ENCODE measurements at places on chromosomes 4 and X.
A peak's percentile ranks its signal among the peaks of the same experiment; 100 is the strongest.

- no peaks in the 10 kb centered on the region for H3K27me3 ChIP-seq
- no peaks in the 10 kb centered on the region for H3K4me1 ChIP-seq
- no peak for DNase-seq
Measured at GRCh38 chr4:119897260-119897659, 169.4 kb downstream of the MAD2L1 start.

DNA sequence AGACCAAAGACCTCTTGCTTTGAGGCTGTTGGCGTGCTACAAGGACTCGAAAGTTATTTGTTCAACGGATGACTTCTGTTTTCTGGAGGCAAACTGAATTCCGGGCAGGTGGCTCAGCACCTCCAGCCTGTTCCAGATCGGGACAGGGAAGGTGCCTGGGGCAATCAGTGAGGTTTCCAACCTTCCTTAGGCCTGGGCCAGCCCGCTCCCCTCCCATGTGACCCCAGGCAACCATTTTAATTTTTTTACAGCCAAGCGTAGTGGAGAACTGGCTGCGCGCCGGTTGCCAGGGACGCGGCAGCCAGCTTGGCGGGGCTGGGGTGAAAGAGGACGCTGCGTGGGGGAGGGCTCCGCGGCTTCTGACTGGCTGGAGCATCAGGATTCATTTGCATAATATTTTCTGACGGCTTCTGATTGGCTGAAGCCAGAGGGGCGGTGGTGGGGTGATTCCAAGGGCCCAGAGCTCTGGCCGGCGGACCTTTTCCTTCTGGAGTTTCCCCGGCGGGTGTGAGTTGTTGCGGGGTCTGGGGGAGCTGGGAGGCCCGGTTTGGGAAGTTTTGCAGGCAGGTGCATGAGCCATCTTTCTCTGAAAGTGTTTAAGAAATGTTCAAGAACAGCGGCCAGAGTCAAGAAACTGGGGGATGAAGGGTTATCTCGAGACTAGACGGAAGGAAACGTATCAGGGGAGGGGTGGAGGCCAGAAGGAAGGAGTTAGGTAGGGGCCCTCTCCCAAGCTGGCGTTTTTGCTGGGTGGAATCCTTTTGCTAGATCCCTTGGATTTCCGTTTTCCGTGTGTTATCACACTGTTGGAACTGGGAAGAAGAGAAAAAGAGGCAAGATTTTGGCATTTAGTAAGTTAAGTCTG is at the start of gene MID1IP1:
TSS of gene MID1IP1 (plus strand) at position 479 of the 865 bp plus-strand sequence. CDS start 3,488 bp downstream, outside the sequence.
- no peaks in the 10 kb centered on the region for H3K4me1 ChIP-seq
- peak within 1 kb of the TSS; percentile 65 for H3K4me3 ChIP-seq
- DNase-seq, result peak; percentile 69
- H3K27ac ChIP-seq, result peak within 1 kb of the TSS; percentile 70

- H3K27me3 ChIP-seq, result no peaks in the 10 kb centered on the region
- H3K36me3 ChIP-seq, result no peaks in the 10 kb centered on the region
- H3K4me1 ChIP-seq, result no peaks in the 10 kb centered on the region
Measured at GRCh38 chr4:22688236-22688635, 4.5 kb upstream of the GBA3 start.

DNA sequence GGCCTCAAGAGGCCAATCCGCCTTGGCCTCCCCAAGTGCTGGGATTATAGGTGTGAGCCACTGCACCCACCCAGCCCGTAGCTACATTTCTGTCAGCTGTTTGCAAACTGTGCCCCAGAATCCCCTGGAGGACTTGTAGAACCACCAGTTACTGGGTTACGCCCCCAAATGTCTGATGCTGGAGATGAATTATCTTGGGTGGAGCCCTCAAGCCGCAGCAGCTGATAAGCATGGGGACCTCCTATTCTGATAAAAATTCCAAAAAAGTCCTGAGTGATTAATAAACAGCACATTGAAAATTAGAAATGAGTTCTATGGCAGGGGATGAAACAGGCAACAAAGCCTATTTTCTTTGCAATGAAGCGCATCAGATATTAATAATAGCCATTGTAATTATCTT is 105.0 kb downstream of the PTTG2 start:
- H3K4me1 ChIP-seq, result no peaks in the 10 kb centered on the region
- DNase-seq, result no peak
- no peak overlapping the region for H3K27ac ChIP-seq
- H3K36me3 ChIP-seq, result no peaks in the 10 kb centered on the region
- no peaks in the 10 kb centered on the region for H3K27me3 ChIP-seq

GRCh38 chrX:6681521-6682145 is 146.7 kb upstream of the VCX3A start:
- H3K4me1 ChIP-seq, result no peaks in the 10 kb centered on the region
- no peaks in the 10 kb centered on the region for H3K36me3 ChIP-seq
- no peak overlapping the region for H3K27ac ChIP-seq
- H3K4me3 ChIP-seq, result no peak overlapping the region
- no peak for DNase-seq

GRCh38 chrX:16212024-16212423 is 44.7 kb downstream of the MAGEB17 start:
- DNase-seq, result no peak
- no peaks in the 10 kb centered on the region for H3K27me3 ChIP-seq
- no peak overlapping the region for H3K4me3 ChIP-seq
- peaks cover 16% of the 10 kb centered on the region for H3K4me1 ChIP-seq
- no peak overlapping the region for H3K27ac ChIP-seq
- no peaks in the 10 kb centered on the region for H3K36me3 ChIP-seq

DNA sequence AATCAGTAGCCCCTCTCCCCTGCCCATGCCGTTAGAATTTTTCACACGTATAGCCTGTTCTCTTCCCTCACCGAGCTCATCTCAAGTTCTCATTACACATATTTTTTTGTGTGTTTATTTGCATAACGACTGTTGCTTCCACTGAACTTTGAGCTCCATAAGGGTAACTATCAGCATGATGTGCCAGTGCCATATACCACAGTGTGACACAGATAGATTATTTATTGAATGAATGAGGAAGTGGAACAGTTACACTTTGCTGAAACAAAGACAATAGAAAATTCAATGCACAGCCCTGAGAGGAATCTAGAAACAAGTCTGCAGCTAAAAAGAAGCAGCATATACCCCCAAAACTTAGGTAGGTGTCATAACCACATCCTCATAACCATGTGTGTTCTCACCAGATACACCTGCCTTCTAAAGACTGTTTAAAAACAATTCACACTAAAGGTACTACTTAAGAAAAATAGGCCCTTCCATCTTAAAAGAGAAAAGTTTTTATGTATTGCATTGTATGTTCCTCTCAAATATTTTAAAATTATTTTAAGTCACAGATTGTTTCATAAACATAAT is 389.9 kb downstream of the PACRGL start:
- H3K4me1 ChIP-seq, result no peaks in the 10 kb centered on the region
- no peak overlapping the region for H3K4me3 ChIP-seq
- no peaks in the 10 kb centered on the region for H3K36me3 ChIP-seq
- H3K27me3 ChIP-seq, result no peaks in the 10 kb centered on the region
- DNase-seq, result no peak

GRCh38 chr4:73822389-73822788 is 14.1 kb upstream of the CXCL6 start:
- no peak overlapping the region for H3K27ac ChIP-seq
- no peaks in the 10 kb centered on the region for H3K27me3 ChIP-seq
- no peaks in the 10 kb centered on the region for H3K4me1 ChIP-seq
- no peak for DNase-seq

DNA sequence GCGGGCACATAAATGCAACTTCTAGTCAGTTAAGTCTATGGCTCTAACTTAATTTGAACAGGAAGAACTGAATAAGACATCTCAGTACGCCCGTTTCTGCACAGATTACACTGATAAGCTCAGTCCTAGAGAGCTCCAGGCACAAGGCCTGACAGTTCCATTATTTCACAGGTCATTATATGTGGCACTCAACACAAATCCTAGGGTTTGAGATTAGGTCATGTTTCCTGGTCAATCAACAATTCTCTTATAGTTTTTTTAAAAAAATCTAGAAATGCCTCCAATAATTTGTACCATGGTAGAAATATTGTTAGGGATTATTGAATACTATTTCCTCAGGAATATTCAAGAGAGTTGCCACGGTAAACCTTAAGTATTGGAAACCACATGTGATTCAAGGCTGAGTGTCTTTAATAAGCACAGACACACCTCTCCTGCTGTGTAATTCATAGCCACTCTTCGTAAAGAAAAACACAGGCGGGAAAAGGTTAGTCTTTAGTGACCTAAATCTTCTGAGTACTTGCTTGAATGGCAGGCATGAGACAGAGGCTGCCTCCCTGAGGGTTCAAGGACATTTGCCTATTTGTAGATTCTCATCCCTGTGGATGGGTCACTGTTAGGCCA is 342.9 kb upstream of the ADGRL3 start:
- H3K27ac ChIP-seq, result no peak overlapping the region
- H3K27me3 ChIP-seq, result no peaks in the 10 kb centered on the region
- H3K4me1 ChIP-seq, result no peaks in the 10 kb centered on the region
- H3K4me3 ChIP-seq, result no peak overlapping the region
- H3K36me3 ChIP-seq, result no peaks in the 10 kb centered on the region
- DNase-seq, result no peak

- H3K4me1 ChIP-seq, result no peaks in the 10 kb centered on the region
- no peaks in the 10 kb centered on the region for H3K36me3 ChIP-seq
- no peak for DNase-seq
- no peak overlapping the region for H3K4me3 ChIP-seq
- no peaks in the 10 kb centered on the region for H3K27me3 ChIP-seq
Measured at GRCh38 chr4:47513461-47513860, 28.4 kb downstream of the ATP10D start.

- DNase-seq, result no peak
- no peaks in the 10 kb centered on the region for H3K36me3 ChIP-seq
- H3K27me3 ChIP-seq, result no peaks in the 10 kb centered on the region
- H3K4me3 ChIP-seq, result no peak overlapping the region
- no peaks in the 10 kb centered on the region for H3K4me1 ChIP-seq
Measured at GRCh38 chrX:65392284-65392683, 142.3 kb downstream of the LAS1L start.

GRCh38 chr4:102826105-102826889 is 1.1 kb downstream of the UBE2D3 start:
- H3K27me3 ChIP-seq, result no peaks in the 10 kb centered on the region
- peaks cover 32% of the 10 kb centered on the region for H3K36me3 ChIP-seq
- peaks cover 12% of the 10 kb centered on the region for H3K4me1 ChIP-seq
- no peak for DNase-seq

DNA sequence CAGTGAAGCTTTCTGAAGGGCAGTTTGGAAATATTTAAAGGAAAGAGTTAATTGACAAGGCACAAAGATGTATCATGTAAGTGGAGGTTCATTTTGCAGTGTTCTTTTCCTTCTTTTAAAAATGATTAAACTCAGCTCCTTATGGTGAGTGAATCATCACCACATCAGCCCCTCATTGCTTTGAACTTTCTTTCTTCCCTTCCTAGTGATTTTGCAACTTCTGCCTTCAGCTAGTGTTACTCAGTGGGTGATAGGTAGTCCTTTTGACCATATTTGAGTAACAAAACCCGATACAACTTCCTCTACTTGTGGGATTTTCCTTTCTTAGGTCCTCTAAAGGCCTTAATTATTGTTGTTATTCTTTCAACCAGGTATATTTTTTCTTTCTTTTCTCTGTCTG is 8.2 kb downstream of the ZCCHC4 start:
- H3K27ac ChIP-seq, result no peak overlapping the region
- no peaks in the 10 kb centered on the region for H3K27me3 ChIP-seq
- H3K4me3 ChIP-seq, result no peak overlapping the region

- no peak for DNase-seq
- no peak overlapping the region for H3K27ac ChIP-seq
- peaks cover 74% of the 10 kb centered on the region for H3K36me3 ChIP-seq
- H3K27me3 ChIP-seq, result no peaks in the 10 kb centered on the region
- no peak overlapping the region for H3K4me3 ChIP-seq
Measured at GRCh38 chr4:55116450-55116849, 8.9 kb downstream of the KDR start.

DNA sequence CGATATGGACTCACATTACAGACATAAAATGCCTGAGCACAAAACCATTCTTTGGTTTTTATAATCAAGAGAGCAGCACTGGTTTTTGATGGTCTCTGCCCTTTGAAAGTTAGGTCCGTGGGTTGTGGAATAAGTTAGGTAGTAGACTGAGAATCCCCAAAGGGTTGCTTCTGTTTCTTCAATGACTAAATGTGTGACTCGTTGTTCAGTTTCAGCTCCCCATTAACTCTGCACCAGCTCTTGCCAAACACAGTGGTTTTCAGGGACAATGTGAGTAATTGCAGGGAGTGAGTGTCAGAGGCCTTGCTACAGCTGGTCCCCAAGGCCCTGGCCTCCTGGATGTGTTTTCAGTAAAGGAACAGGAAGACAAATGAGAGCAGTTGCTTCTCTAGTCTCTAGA is 24.8 kb downstream of the SMIM20 start:
- H3K4me3 ChIP-seq, result no peak overlapping the region
- H3K36me3 ChIP-seq, result no peaks in the 10 kb centered on the region
- DNase-seq, result no peak
- H3K27ac ChIP-seq, result no peak overlapping the region
- no peaks in the 10 kb centered on the region for H3K27me3 ChIP-seq
- H3K4me1 ChIP-seq, result no peaks in the 10 kb centered on the region

GRCh38 chr4:128387600-128388351 is 100.2 kb upstream of the PGRMC2 start:
- no peak overlapping the region for H3K4me3 ChIP-seq
- DNase-seq, result no peak
- H3K4me1 ChIP-seq, result no peaks in the 10 kb centered on the region
- no peak overlapping the region for H3K27ac ChIP-seq
- no peaks in the 10 kb centered on the region for H3K36me3 ChIP-seq

DNA sequence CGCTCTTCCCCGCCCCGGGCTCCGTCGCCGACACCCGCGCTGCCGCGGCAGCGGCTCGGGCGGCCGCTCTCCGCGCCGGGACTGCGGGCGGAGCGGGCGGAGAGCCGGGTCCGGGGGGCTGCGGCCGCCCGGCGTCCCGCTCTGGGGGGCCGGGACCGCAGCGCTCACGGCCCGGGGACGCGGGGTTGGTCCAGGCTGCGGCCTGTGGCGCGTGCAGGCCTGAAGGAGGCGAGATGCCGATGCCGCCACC is 492 bp downstream of the GALNT7 start:
- H3K4me1 ChIP-seq, result peaks cover 19% of the 10 kb centered on the region
- peak overlapping the region; percentile 75 for H3K27ac ChIP-seq
- peak; percentile 72 for DNase-seq
- H3K27me3 ChIP-seq, result no peaks in the 10 kb centered on the region

GRCh38 chr4:40241941-40242340 is 45.1 kb downstream of the RHOH start:
- no peaks in the 10 kb centered on the region for H3K4me1 ChIP-seq
- H3K4me3 ChIP-seq, result no peak overlapping the region
- no peak for DNase-seq
- no peaks in the 10 kb centered on the region for H3K36me3 ChIP-seq
- H3K27ac ChIP-seq, result no peak overlapping the region
- no peaks in the 10 kb centered on the region for H3K27me3 ChIP-seq

DNA sequence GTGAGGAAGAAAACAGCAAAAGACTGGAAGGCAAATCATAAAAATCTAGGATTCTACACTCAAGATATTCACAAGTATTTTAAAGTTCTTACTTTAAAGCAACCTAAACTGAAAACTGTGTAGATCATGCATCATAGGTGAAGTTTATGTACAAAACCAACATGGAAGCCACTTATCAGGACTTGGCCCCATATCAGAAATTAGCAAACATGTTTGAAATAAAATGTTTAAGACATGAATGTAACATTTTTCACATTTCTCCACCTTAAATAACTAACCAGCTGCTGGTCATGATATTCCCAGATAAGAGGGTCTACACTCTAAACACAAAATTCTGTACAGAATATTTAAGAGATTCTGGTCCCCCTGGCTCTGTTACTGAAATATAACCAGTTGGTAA is 38.5 kb downstream of the APBB2 start:
- H3K4me3 ChIP-seq, result no peak overlapping the region
- no peak for DNase-seq
- no peaks in the 10 kb centered on the region for H3K4me1 ChIP-seq
- H3K27me3 ChIP-seq, result no peaks in the 10 kb centered on the region
- no peaks in the 10 kb centered on the region for H3K36me3 ChIP-seq

- no peak overlapping the region for H3K27ac ChIP-seq
- H3K36me3 ChIP-seq, result no peaks in the 10 kb centered on the region
- DNase-seq, result no peak
- no peaks in the 10 kb centered on the region for H3K27me3 ChIP-seq
- no peaks in the 10 kb centered on the region for H3K4me1 ChIP-seq
- no peak overlapping the region for H3K4me3 ChIP-seq
Measured at GRCh38 chrX:91414713-91415112, 19.9 kb upstream of the PABPC5 start.
